ENCODE measurements at places on chromosomes 16 and 17.

GRCh38 chr16:28967156-28967555, 7.4 kb upstream of the SPNS1 start:
- no peak for DNase-seq

DNA sequence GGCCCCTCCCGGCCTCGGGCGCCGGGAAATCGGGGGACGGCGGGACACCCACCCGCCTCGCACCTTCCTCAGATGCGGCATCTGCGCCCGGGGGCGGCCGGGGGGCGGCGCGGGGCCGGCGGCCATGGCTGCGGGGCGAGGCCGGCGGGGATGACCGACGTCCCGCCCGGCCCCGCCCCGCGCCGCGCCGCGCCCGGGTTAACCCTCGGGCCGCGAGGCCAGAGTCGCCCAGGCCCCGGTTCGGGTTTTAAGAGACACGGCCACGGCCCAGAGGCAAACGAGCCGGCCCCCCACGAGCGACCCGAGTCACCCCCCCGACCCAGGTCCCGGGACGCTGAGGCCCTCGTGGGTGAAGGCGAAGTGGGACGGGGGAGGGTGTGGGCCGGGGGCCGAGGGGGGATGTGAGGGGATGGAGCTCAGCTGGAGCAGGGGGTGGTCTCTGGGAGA, at the start of gene RGS11:
Gene RGS11, minus strand, starts transcription at position 159 of the 447 bp plus-strand sequence. Its CDS starts 33 bp downstream, at position 126.
- no peak for DNase-seq

- DNase-seq = no peak
Observed at GRCh38 chr16:13772782-13773181, 147.2 kb upstream of the ERCC4 start.

GRCh38 chr17:16676676-16677268, 13.3 kb upstream of the CCDC144A start:
- DNase-seq = no peak

DNA sequence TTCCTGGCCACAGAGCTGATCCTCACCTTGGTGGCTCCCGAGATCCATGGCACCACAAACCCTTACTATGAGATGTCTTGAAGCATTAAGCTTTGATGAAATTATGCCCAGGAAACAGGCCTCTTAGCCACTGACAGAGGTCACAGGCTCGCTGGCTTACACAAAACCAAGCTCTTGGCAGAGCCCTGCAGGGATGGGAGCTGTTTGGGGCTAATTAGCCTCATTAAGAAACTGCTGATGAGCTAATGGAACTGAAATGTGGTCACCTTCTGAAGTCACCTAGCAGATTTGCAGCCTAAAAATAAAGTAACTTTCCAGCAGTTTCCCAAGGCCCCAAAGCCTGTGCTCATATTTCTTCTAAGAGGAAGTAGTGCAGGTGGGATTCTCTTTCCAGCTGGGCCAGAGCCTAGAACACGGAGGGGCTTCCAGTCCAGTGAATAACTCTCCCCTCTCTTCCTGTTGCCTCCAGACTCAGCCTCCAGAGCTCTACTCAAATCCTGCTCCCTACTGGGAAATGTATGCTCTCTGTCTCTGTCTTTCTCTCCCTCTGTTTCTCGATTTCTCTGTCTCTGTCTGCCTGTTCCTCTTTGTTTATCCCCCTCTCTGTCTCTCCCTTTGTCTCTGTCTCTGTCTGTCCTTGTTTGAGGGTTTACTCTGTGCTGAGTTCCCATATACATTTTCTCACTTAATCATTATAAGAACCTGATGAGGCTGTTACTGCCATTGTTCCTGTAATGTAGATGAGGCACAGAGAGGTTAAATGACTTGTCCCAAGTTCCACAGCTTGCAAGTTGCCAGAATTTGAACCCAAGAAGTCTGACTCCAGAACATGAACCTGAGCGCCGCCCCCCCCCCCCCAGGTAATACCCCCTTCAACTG, 338.9 kb downstream of the CA10 start:
- no peak for DNase-seq

All from activated T-cell treated with anti-CD3 and anti-CD28 coated beads for 24 hours (primary cell).